Dorsolateral prefrontal cortex (tissue), 122 donors: ENCODE measurements at places on chromosomes 4 and X.

DNA sequence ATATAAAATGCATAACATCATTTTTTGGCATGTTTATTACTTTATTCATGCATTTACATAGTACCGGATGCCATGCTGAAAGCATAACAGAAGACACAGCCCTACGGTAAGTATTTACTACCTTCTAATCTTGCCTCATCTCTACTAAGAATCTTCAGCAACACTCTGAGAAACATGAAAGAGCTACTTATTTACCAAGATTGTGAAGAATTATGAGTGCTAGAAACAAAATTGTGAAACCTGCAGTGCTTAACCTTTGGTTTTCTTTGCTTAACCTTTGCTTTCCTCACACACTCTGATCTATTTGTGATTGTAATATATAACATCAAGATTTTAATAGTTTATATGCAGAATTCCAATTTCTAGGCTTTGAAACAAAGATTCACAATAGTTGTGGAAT is 7.4 kb downstream of the ANTXR2 start:
- no peak for DNase-seq

GRCh38 chr4:157587681-157588423 is 367.3 kb downstream of the GRIA2 start:
- no peak for DNase-seq

DNA sequence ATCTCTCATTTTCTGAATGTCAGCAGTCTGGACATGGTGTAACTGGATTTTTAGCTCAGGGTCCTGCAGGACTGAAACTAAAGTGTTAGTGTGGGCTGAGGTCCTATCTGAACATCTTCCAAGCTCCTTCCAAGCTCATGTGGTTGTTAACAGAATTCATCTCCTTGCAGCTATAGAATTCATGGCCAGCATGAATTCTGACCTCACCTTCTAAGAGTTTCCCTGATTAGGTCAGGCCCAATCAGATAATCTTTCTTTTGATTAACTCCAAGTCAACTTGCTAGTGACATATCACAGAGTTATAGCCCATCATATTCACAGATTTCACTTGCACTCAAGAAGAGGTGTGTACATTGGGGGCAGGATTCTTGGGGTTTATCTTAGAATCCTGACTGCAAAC is 59.5 kb downstream of the LIMCH1 start:
- DNase-seq, result no peak

DNA sequence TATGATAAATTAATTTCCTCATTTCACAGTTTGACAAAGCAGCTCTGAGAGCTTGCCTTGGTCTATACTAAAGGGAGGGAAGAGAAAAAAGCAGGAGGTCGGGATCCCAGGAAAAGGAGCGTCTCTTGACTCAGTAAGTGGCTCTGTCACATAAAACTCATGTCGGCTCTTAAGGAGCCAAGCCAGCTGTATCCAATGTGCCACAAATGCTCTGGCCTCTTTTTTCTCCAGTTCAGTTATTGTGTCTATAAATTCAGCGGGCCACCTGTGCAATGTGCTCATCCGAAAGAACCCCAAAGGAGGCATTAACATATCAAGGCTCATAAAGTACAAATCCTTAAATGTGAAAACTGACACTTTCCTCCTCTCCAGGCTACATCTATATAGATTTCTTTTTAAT is 337.7 kb upstream of the FAM241A start:
- DNase-seq, result no peak

DNA sequence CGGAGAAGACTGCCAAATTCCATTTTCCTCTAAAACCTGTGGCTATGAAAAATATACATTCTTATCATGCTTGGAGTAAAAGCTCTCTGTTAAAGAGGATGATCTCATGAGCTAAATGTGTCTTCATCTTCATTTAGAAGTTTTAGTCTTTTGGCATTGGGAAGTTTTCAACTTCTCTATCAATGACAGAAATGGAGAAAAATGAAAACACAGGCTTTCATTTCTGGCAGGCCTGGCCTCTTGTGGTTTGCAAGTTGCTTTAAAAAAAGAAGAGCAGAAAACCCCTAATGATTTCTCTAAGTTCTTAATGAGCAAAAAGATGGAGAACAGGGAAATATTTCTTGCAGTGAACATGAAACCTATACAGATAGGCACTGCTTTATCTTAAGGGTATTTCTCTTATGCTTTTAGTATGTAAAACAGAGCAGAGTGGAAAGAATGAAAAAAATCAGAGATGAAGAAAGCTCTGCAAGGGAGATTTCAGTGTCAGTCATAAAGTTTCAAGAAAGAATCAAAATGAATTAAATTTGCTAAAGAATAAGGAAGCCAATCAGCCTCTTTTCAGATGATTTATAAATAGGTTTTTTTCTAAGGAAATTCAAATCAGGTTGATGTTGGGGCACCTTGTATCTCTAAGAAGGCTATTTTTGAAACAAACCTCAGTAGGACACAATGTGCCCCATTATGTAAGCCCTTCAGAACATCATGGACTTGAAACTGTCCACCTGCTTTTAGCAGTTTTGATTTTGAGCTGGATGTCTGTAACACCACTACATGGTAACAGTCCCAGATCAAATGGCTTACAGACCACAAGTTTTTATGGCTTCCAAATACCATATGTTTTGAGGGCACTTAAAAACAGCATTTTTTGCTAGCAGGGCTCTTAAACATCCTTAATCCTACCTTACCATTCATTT is 225.0 kb downstream of the GRIA3 start:
- no peak for DNase-seq

DNA sequence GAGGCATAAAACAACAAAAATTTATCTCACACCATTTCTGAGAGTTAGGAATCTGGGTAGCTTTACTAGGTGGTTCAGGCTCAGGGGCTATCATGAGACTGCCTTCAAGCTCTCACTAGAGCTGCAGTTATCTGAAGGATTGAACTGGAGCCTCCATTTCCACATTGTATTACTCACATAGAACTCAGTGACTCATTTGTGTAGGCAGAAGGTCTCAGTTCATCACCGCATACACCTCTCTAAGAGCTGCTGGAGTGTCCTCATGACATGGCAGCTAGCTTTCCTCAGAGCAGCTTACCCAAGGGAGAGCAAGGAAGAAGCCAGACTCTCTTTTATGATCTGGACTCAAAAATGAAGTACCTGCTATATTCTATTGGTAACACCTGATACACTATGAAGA is 389.2 kb downstream of the IQCM start:
- DNase-seq, result no peak

DNA sequence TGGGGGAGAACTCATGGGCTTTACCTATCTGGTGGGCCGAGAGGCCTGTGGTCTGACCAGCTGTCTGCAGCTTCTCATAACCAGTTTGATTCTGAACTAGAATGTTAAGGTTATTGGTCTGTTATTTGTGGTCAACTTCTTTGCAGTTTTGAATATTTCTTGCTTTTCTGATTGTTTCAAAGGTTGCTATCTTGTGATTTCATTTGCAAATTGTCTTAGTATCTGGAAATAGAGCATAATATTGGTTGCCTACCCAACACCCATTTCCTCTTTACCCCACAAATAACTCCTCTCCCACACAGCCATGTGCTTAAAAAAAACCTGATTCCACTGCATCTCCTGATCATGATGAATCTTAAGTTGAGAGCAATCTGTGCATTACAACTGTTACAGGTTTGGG is 39.1 kb upstream of the BMP2K start:
- no peak for DNase-seq

DNA sequence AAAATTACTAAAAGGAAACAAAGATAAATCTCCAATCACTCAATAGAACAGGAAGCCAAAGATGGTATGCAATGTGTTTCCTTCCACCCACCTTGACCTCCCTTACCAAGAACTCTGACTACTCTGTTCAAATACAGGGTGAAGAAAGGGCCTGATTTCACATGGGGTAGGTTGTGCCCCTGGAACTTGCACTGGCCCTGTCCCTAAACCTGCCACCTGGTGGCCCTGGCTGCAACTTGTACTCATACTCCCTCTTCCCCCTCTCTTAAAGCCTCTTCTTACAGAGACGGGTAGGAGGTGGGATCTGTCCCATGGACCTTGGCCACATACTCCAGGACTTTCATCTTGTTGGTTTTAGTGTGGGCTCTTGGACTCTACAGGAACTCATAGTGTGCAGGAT is 17.3 kb upstream of the TMEM185A start:
- DNase-seq, result no peak

DNA sequence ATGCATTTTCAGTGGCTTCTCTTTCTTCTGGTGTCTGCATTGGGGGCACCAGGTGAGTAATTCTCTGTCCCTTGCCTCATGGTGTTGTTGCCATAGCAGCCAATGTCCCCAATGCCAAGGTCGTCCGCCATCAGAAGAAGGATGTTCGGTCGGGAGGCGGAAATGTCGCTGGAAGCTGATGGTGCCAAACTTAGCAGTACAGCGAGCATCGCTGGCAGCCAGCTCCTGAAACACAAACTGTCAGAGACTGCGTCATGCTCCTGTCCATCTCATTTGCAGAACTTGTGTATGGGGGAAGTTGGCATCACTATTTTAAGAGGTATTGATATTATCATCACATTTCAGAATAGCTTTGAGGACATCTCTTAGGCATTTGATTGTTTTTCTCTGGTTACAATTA is 29.1 kb upstream of the ARSD start:
- no peak for DNase-seq

GRCh38 chr4:163378661-163379060 is 35.0 kb downstream of the NPY5R start:
- DNase-seq, result no peak

GRCh38 chr4:173288296-173288695 is 45.9 kb downstream of the HMGB2 start:
- DNase-seq, result peak; percentile 72

DNA sequence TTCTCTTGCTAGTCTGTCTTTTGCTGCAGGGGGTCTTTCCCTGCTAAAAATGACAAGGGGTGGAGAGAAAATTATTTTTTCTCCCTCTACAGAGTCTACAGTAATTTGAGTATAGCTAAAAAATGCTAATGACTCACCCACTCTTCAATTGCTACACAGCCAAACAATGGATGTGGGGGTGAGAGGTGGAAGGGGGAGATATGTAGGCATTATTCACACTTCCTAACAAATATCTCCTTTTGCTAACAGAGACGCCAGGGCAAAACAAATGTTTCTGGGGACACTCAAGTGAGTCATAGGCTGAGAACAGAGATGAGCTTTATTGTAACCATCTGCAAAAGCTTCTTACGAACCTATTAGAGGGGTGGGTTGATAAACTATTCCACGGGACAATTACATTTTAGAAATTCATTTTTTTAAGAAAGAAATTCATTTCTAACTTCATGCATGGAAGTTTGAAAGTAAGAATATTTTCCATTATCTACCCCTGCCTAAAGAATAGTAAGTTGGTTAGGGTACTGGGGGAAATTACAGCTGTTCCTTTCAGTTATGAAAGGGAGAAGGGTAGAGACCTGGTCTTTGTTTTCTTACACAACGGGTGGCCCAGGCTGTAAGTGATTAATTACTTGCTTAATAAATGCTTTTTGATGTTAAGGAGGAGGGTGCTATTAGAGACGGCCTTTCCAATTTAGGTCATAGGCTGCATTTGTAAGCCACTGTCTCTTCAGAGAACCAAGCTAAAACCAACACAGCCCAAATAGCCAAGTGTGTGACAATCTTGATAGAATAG is 12.8 kb downstream of the SCD5 start:
- no peak for DNase-seq

DNA sequence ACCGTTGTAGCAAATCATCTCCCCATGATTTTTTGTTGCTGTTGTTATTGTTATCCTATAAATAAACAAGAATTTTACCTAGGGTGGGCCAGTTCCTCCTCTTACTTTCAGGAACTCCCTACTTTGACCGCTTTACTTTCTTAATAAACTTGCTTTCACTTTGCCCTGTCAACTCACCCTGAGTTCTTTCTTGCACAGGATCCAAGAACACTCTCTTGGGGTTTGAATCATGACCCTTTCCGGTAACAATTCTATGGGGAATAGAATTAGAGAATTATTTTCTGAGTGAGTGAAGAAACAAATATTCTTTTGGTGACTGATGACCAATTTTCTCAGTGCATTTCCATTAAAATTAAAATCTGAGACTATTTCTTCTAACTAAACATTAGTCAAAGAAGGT is 584.0 kb upstream of the TENM3 start:
- no peak for DNase-seq

GRCh38 chr4:87270144-87270543 is 49.7 kb upstream of the KLHL8 start:
- no peak for DNase-seq

GRCh38 chrX:48003367-48003757 is 427 bp downstream of the ZNF182 start:
- DNase-seq, result no peak

GRCh38 chr4:182126096-182126495 is 117.1 kb upstream of the TENM3 start:
- DNase-seq, result no peak

DNA sequence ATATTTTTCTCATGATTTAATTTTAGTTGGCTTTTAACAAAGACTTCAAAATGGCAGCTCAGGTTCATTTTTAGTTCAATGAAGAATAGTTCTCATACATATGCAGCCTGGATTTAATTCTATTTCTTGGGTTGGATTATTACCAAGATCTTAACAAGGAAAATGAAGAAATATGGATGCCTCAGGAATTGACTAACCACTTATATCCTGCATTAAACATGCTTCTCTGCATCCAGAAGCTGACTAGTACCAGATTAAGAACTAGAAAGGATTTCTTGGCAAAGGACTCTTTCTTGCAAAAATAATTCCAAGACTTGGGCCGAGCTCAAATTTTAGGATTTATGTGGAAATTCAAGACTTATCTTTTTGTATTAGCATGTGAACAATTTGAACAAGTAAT is 5.6 kb upstream of the KLHL2 start:
- no peak for DNase-seq

DNA sequence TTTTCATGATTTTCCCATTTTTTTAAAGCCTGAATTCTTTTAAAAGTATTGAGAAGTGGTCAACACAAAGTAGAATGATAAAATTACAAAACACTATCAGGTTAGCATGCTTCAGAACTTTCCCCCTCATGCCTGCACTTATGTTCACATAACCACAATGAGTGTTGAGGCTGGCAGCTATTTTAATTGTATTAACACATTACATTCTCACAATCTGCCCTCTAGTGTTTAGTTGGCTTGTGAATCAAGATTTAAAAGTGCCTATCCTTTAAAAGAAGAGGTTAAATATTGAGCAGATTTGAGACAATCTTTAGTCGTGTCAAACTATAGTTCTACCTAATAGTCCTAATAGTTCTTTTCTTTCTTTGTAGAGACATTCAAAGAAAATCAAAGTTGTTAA is 93.6 kb upstream of the NAP1L5 start:
- DNase-seq, result no peak
